ENCODE measurements at places on chromosomes 16 and 17. TPM values are rescaled to one million over a fixed set of nuclear protein-coding genes. Genes with fewer than 3 reads are reported as not detected.

The CDH11 gene
- 31.7 TPM for total RNA-seq

GRCh38 chr16:85354686-85355514 lies 242.6 kb upstream of the CIBAR2 start:
- peak; percentile 28 for DNase-seq

The ADPRM gene
- 9.8 TPM for total RNA-seq

- no peak for DNase-seq
Measured at GRCh38 chr17:78736526-78737079, 45.5 kb downstream of the CYTH1 start.

The TBC1D26 gene
- total RNA-seq, result 1.9 TPM

DNA sequence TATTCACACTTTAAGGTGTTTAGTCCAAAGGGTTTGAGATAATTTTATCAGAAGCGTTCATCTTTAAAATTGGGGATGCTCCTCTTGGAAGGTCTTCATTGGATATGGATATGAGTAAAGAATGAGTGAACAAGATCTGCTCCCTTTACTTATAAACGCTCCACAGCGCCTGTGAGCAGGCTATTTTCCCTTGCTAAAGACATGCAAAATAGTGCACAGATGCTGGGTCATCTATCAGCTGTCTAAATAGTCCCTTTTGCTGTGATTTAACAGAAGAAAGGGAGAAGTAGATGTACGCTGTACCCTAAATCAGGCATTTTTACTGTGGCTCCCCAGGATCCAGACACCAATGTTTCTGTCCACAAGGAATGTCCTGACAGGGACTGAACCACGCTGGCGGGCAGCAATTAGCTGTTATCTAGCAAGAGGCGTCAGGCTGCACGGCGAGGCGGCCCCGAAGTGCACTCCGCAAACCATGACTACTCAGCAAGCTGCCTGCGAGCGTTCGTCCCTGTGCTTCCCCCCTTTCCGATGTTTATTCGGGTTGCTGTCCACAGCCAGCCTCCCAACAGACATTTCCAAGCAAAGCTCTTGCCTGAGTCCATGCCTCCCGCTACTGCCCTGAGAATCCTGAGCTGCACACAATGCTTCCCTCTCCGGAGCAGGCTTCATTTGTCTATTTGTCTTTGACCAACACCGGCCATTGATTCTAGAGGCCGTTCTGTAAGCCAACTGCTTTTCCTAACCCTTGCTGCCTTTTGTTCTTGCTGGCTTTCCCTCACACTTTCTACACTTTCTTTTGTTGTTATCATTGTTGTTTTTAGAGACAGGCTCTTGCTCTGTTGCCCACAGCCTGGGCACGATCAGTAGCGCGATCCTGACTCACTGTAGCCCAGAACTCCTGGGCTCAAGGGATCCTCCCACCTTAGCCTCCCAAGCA lies 55.7 kb upstream of the CNEP1R1 start:
- no peak for DNase-seq

DNA sequence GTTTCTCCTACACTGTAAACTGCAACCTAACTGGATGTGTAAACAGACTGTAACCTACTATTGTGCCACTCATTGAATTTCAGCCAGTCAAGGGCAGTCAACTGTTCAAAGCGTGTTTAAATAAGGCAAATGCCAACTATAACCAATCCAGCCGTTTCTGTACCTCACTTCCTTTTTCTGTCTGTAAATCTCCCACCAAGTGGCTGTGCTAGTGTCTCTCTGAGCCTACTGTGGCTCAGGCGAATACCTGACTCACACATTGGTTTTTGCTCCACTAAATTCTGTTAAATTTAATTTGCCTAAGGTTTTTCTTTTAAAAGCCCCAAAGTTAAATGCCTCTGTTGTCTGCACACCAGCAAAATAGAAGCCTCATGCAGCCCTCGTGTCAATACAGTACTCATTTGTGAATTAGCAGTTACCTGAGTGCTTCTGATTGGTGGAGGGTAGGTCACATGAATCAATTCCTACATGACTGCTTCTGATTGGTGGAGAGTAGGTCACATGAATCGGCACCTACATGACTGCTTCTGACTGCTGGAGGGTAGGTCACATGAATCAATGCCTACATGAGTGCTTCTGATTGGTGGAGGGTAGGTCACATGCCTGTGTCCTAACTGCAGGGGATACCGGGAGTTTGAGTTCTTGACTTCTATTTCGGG lies 31.1 kb upstream of the CCR7 start:
- DNase-seq, result no peak

The RNF43 gene
- 2.0 TPM for total RNA-seq

- peak; percentile 33 for DNase-seq
Measured at GRCh38 chr17:76612977-76613851, 27.6 kb upstream of the ST6GALNAC2 start.

DNA sequence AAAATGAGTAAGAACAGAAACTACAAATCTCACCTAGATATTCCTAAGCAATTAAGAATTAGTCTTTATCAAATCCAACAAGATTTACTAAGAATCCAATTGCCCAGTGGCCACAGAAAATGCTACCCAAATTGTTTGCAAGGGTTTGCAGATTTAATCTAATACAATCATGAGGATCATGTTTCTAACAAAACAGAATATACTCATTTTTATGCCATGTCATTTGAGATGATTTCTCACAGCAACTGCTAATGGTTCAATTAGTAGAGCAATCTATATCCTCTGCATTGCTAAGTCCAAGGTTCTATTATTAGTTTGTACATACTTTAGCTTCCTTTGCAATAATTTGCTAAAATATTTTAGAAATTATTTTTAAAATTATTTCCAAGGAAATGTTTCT lies 41.2 kb downstream of the HELZ start:
- no peak for DNase-seq

The CHST4 gene
- total RNA-seq, result not detected

The HOXB7 gene
- total RNA-seq, result 11.4 TPM

DNA sequence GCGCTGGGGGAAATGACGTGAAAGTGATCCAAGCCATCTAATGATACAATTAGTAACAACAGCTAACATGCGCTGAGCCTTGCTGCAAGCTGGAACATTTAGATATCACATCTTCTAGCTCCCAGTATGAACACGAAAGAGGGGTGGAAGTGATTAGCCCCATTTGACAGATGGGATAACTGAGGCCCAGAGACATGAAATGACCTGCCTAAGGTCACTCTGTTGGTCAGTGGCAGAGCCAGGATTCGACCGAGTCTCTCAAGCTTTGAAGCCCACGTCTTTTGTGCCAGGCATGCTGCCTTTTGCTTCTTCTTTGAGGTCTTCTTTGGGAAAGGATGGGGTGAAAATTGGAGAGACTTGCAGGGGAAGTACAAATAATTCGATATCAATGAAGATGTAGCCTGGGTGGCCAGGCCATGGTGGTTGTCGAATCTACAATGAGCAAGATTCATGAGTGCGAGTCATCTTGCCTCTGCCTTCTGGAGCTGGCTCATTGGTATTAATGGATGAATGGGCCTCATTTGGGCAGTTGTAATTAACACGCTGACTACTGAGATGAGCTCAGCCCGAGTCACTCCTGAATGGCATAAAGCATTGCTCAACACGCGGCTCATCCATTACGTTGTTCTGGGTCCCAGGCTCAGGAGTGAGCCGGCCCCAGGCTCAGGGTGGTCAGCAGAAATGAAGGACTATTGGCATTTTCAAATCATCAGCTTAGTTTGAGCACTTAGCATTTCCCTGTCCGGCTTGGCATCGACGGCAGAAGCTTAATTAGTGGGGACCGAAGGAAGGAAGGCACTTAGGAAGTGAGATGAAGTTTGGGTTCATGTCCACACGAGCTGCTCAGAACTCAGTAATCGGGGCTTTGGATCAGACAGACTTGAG lies 28.0 kb upstream of the GPRC5B start:
- no peak for DNase-seq

DNA sequence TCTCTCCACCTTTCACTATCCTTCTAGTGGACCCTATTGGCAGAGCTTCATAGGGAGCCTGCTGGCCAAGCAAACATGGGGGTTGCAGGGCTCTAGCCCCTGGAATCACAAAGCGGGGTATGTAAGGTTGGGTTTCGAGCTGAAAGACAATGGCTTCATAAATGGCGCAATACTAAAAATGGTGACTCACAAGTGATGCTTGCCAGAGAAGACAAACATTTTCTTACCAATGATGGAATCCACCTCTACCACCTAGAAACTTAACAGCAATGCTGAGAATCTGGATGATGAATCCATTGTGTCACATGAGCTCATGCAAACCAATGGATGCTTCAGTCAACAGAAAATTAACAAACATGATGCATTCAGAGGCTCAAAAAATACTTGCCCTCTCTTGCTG lies 375.3 kb upstream of the PSMD7 start:
- DNase-seq, result no peak

DNA sequence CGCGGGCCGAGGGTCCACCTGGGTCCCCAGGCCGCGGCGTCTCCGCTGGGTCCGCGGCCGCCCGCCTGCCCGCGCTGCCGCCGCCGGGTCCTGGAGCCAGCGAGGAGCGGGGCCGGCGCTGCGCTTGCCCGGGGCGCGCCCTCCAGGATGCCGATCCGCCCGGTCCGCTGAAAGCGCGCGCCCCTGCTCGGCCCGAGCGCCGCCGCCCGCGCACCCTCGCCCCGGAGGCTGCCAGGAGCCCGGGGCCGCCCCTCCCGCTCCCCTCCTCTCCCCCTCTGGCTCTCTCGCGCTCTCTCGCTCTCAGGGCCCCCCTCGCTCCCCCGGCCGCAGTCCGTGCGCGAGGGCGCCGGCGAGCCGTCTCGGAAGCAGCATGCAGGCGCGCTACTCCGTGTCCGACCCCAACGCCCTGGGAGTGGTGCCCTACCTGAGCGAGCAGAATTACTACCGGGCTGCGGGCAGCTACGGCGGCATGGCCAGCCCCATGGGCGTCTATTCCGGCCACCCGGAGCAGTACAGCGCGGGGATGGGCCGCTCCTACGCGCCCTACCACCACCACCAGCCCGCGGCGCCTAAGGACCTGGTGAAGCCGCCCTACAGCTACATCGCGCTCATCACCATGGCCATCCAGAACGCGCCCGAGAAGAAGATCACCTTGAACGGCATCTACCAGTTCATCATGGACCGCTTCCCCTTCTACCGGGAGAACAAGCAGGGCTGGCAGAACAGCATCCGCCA lies 504 bp downstream of the FOXC2 start:
- no peak for DNase-seq

DNA sequence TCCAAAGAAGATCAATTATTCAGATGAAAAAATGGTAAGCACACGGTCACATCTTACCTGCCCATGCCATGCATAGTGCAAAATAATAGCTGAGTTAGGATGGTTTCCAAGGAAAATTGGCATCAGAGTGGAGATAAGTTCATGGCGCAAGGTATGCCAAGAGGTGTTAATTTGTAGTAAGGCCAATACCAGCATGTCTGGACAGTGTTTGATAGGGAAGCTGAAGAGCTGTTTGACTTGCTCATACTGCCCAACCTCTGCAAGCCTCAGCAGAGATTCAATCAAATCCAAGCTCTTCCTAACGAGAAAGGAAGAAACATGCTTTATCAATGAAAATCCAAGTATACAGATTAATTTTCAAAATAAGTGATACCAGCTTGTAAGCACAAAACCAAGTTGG lies 51.0 kb downstream of the CNOT1 start:
- no peak for DNase-seq

DNA sequence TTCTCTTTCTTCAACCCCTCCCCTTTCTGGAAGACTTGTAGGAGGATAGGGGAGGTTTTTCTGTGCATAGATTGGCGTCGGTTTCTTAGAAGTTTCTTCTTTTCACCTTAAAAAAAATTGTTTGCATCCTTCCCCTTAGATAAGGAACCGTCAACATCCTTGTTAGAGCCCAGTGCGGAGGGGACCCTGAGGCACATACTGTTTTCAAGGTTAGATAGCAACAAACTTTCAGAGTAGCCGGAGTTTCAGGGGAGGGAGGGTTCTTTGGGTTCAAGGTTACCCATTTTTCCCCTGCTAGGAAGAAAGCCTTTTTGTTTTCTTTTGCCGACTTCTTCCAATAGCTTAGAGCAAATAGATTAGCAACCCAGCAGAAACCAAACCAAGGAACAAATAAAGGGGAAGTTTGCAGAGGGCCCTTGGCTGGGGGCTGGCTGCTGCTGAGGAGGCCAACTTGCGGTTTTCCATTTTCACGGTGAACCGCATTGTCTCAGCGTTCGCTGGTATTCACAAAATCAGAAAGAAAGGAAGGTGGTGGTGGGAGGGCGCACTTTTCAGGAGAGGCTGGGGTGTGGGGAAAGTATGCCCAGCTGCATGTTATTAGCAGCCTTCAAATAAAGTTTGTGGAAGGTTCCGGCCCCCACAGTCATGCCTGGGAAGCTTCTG lies 28.8 kb downstream of the MSI2 start:
- no peak for DNase-seq

The ZNF469 gene
- 0.52 TPM for total RNA-seq

- no peak for DNase-seq
Measured at GRCh38 chr17:10149573-10150399, 48.6 kb downstream of the GAS7 start.

The PABPN1L gene
- not detected for total RNA-seq

The OR1F1 gene
- total RNA-seq, result not detected

The EPX gene
- total RNA-seq, result not detected

- no peak for DNase-seq
Measured at GRCh38 chr16:19523184-19523558, 571 bp upstream of the CCP110 start.

- no peak for DNase-seq
Measured at GRCh38 chr16:30889721-30890120, 4.2 kb downstream of the BCL7C start.

DNA sequence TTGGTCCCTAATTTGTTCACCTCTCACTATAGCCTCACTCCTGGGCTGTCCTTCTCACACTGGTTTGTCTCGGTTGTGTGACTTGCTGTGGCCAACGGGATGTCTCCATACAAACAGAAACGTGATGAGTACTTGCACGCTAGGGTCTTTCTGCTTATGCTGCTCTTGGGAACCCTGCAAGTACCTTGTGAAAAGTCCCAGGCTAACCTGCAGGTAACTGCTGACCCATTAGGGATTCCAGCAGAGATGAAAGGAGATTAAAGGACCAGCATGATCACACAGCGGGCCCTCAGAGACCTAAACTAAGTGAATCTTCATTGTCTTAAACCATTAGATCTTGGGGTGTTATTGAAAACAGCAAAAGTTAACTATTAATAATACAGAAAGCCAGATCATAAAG lies 562.8 kb upstream of the GOT2 start:
- DNase-seq, result no peak

The GPR139 gene
- not detected for total RNA-seq

GRCh38 chr17:70091005-70091568 lies 16.1 kb downstream of the KCNJ16 start:
- no peak for DNase-seq

The B4GALNT2 gene
- not detected for total RNA-seq

DNA sequence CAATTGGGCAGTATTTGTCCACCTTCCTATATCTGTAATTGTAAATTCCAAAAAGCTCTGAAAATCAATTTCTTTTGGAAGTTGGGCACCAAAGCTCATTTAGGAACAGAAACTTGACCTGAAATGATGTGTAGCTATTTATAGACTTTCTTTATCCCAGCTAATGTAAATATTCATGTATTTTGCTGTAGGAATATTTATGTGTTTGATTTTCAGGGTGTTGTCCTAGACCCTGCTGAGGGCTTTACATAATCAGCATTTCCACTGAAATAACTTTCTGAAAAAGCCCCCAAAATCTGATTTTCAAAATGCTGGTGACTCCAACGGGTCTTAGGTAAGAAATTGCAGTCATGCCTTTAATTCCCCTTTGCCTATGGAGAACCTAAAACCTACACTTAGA lies 4.1 kb downstream of the RBFOX1 start:
- DNase-seq, result no peak

The ALG1 gene
- total RNA-seq, result 23.2 TPM
